NCI-H187 (cell line): ENCODE measurements at places on chromosomes 6 and 20.

DNA sequence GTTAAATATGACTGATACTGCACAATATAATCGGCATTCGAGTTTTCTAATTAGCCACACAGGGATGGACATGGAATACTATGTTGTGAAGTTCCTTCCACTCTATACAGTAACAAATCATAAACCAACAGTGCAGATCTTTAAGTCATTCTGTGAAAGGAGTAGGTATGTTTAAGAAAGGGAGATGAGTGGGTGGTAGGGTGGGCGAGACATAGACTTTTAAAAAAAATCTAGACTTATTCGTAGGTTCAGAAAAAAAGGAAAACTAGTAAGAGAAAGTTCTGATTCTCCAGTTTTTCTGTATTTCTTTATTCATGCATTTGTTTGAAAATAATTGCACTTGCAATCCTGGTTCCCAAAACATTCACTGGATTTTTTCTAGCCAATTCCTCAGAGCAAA, 61.8 kb downstream of the SYNDIG1 start:
- DNase-seq: no peak

GRCh38 chr6:83908813-83909212, 49.3 kb downstream of the CYB5R4 start:
- no peak for DNase-seq

DNA sequence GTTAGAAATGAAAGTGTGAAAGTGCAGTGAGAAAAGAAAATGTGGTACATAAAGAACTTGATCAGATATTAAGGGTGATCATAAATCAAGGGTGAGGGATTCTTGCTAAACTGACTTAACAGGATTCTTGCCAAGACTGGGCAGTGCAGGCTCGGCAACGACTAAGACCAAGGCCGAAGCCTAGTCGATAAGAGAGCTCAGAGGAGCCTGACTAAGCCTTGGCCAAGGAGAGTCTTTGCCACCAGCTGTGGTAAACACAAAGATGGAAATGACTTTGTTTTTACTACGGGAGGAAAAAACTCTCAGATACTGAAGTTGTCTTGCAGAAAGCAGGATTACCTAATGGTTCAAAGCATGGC, 196.6 kb downstream of the LY86 start:
- DNase-seq: no peak

DNA sequence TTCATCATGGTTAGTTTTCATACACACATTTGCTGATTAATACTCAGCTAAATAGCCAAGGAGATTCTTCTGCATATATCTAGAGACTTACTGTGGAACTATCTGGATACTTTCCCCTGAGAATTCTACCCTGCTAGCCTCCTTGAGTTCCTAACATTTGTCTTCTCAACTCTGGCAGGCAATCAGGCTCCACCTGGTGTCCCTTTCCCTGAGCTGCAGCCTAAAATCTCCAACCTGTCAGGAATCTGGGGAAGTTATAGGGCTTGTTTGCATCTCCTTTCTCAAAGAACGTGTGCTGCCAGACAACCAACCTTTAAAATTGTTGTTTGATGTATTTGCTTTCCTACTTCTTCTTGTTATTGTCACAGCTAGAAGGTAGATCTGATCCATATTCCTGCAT, 73.4 kb downstream of the FUT9 start:
- DNase-seq: no peak

GRCh38 chr6:46799657-46800056, 6.5 kb downstream of the MEP1A start:
- no peak for DNase-seq

DNA sequence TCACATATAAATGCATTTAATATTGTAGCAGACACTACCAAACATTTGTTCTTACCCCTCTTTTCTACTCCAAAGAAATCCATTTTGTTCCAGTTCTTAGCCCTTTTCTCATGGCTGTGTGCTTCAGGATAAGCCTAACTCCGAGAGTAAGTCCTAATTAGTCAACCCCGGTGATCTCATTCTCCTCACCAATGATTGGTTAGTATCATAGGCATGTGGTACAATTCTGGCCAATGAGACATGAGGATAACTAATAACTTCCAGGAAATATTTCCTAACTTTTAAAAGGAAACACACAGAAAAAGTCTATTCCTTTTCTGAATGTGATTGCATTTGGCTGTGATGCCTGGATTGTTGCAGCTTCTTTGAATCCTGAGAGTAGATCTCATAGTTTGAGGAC, 116.0 kb downstream of the GPR63 start:
- DNase-seq: no peak

DNA sequence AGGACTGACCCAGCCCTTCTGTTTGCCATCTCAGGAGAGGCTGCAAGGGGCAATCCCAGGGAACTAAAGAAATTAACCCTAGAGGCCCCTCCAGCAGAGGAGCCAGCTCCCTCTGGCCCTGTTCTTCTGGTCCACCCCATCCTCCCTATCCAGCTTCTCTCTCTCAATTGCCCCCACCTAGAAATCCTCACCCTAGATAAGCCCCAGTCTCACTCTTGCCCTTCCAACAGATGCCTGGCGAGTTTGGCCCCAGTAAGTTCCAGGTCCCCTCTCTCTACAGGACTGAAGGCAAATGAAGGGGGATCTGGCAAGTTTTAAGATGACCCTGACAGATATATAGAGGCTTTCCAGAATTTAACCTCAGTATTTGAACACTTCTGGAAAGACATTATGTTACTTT, 134.0 kb downstream of the THBS2 start:
- no peak for DNase-seq

DNA sequence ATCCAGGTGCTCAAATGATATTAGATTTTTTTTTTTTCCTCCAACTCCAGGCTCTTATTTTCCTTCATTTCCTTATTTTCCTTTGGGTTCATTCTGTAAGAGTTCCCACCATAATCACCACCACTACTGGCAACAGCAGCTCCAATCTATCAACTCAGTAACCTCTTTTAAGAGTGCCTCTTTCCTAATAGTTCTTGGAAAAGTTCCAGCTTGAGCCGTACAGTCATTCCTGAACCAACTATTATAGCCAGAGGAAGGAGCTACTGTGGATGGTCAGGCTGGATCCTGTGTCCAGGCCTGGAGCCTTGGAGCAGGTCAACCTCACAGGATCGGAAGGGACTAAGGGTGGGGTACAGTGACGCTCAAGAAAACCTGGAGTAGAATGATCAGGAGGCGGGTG, 4.2 kb upstream of the ANGPT4 start:
- DNase-seq: no peak

DNA sequence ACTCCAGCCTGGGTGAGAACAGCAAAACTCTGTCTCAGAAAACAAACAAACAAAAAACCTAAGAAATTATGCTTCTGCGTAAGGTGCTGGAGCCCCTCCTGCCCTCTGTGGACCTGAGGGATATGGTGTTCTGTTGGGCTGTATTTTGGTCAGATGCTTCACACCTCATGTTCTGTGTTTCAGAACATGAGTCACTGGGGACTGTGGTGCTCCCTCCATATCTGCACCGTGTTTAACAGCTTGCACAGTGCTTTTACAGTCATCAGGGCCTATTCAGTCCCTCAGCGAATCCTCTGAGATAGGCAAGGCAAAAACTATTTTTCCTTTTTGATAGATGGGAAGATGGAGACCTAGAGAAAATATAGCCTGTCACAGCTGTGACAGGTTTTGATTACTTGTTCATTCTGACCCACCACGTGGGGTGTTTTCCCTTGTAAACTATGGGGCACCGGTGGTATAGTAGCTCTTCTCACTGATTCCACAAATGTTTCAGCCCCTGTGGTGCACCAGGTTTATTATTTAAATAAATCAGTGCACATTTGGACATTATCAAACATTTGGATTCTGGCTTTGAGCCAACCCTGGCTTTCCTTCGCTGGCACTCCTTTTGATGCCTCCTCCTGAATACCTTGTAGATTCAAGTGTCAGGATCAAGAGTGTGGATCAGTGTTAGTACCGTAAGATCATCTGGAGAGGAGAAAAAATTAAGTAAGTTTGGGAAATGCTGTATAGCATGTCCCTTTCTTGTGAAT, 9.6 kb downstream of the TTPAL start:
- no peak for DNase-seq

- no peak for DNase-seq
Observed at GRCh38 chr6:75530696-75531095, 37.1 kb upstream of the FILIP1 start.

- no peak for DNase-seq
Observed at GRCh38 chr20:12054556-12054955, 136.9 kb downstream of the BTBD3 start.

GRCh38 chr20:18796282-18796833, 17.2 kb upstream of the SCP2D1 start:
- DNase-seq: no peak

- no peak for DNase-seq
Observed at GRCh38 chr6:108565893-108566292, 5.2 kb downstream of the FOXO3 start.

DNA sequence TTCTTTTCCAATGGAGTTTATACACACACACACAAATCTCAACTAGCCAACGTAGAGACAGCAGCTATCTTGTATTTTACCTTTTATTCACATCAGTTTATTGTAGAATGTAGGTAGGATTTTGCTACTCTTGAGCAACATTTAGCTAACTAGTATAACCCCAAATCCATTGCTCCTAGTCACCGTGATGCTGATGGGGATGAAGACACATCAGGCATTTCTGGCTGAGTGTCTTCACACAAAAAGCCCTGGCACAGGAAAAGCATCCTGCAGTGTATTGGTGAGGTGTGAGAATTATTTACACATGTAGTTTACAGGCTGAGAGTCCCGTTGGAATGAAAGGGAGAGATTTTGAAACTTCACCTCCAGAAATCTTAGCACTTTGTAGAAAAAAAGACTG, 65.9 kb upstream of the FBXL4 start:
- DNase-seq: no peak

DNA sequence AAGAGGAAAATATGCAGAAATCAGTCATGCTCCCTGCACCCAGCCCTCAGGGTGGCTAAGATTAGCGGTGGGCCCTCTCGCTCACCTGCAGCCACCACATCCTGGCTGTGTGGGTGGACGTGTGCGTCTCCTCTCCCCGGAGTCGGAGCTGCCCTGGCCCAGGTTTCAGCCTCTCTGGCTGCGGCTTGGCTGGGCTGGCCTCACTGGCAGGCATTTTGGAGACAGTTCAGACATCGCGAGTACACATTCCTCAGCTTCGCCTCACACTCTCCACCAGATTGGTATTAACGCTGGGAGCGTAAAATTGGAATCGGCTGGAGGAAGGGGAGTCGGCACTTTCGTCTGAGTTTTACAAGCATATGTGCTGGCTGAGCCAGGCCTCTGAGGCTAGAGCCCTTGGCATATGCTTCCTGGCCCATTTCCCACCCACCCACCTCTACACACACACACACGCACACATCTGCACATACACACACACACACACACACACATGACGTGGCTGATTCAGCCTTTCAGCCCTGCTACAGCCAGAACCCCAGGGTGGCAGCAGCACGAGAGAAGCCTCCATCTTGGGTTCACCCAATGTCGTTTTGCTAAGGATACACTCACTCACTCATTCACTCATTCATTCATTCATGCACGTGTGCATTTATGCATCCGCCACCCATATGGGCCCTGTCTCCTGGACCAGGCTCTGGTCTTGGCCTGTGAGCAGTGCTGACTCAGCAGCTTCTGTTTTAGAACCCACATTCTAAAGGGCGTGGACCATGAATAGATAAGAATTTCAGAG, 42.9 kb downstream of the BCAS4 start:
- DNase-seq: no peak

DNA sequence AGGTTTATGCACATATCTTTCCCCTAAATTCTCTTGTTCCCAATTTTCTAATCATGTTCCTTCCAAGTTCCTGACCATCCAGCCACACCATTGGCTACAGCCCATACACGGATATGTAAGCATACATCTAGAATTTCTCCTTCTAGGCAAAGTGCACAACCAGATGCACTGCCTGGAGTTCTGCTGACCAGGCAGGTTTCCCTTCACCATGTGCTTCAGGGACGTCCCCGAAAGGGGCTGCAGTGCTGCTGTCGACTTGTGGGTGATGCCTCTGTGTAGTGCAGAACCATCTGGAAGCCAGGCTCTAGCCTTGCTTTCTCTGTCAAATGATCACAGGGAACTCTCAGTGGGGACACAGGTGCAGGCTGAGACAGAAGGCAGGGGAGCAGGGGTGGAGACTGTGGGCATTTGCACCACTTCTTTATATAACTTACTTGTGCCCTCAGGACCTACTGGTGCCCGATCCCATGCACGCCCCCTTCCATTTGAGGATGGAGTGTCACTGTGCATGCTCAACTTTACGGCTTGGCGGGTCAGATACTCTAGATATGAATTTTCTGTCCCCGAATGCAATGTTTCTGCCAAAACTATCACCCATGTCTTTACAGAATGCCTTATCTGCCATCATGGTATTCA, 37.5 kb upstream of the SMOC2 start:
- no peak for DNase-seq

DNA sequence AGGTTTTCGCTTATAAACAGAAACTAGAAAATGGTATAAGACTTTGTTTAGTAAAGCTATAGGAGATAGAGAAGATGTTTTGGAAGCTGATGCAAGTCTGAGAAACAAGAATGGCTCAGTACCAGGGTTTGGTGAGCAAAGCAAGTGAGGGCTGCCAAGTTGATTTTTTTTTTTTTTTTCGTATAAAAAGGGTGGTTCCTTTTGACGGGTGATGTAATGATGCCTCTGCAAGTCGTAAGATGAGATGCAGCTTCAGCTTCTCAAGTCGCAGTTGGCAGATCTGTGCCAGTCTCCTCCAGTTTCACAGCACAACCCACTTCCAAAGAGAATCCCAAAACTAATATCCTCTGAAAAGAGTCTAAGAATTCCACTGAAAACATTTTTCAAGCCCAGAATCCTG, 252.8 kb upstream of the CDH4 start:
- DNase-seq: no peak

DNA sequence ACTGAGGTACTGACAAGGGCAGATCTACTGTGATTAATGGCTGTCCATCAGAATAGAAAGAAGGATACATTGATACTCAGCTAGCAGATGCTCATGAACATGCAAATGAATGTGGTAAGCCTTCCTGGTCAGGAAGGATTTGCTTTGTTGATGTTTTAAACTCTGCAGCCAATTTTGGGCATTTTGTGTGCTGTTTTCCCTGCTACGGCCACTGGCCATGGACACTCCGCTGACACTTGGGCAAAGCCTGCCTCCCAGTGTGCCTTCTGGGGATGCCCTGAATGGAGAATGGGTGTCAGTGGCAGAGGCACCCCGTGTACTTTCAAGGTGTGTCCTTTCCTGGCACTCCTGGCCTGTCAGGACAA, 113.1 kb downstream of the SOBP start:
- no peak for DNase-seq

DNA sequence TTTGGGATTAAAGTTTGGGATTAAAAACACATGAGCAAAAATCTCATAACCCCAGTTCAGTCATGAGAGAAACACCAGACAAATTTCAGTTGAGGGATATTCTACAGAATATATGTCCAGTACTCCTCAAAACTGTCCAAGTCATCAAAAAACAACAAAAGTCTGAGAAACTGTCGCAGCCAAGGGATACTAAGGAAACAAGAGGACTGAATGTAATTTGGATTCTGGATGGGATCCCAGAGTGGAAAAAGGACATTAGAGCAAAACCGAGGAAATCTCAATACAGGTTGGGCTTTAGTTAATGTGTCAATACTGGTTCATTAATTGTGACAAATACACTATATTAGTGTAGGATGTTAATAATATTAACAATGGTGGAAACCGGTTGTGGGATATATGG, 219.3 kb downstream of the BCKDHB start:
- no peak for DNase-seq

GRCh38 chr20:58717278-58718091, 24.9 kb downstream of the NPEPL1 start:
- no peak for DNase-seq

- no peak for DNase-seq
Observed at GRCh38 chr20:48212806-48213509, 427.7 kb upstream of the SULF2 start.

- DNase-seq: no peak
Observed at GRCh38 chr6:53727748-53728147, 62.2 kb upstream of the KLHL31 start.
